ENCODE measurements at places on chromosomes 7 and 10.

GRCh38 chr7:106614751-106615150 is 46.2 kb downstream of the CCDC71L start:
- no peaks in the 10 kb centered on the region for H3K27me3 ChIP-seq
- H3K27ac ChIP-seq: no peak overlapping the region
- H3K4me3 ChIP-seq: no peak overlapping the region
- no peak for DNase-seq
- no peaks in the 10 kb centered on the region for H3K36me3 ChIP-seq

GRCh38 chr7:116692401-116693308 is 20.7 kb downstream of the MET start:
- H3K27me3 ChIP-seq: no peaks in the 10 kb centered on the region
- no peaks in the 10 kb centered on the region for H3K4me1 ChIP-seq
- no peak overlapping the region for H3K4me3 ChIP-seq
- no peaks in the 10 kb centered on the region for H3K36me3 ChIP-seq

DNA sequence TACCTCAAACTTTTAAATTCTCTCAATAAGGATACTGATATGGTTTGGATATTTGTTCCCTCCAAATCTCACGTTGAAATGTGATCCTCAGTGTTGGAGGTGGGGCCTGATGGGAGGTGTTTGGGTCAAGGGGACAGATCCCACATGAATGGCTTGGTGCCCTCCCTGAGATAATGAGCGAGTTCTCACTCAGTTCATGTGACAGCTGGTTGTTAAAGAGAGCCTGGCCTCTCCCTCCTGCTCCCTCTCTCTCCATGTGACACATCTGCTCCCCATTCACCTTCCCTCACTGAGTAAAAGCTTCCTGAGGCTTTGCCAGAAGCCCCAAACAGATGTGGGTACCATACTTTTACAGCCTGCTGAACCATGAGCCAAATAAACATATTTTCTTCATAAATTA is 19.2 kb downstream of the ABCB4 start:
- no peaks in the 10 kb centered on the region for H3K36me3 ChIP-seq
- H3K4me1 ChIP-seq: no peaks in the 10 kb centered on the region
- H3K27ac ChIP-seq: no peak overlapping the region
- no peak for DNase-seq
- H3K27me3 ChIP-seq: peaks cover 8% of the 10 kb centered on the region

- H3K4me3 ChIP-seq: no peak overlapping the region
- no peaks in the 10 kb centered on the region for H3K27me3 ChIP-seq
- H3K4me1 ChIP-seq: no peaks in the 10 kb centered on the region
- no peaks in the 10 kb centered on the region for H3K36me3 ChIP-seq
Observed at GRCh38 chr7:95317546-95317945, 6.8 kb downstream of the PON1 start.

GRCh38 chr7:128304212-128304611 is 39.5 kb downstream of the RBM28 start:
- DNase-seq: no peak
- peaks cover 28% of the 10 kb centered on the region for H3K36me3 ChIP-seq
- no peaks in the 10 kb centered on the region for H3K27me3 ChIP-seq
- no peaks in the 10 kb centered on the region for H3K4me1 ChIP-seq
- H3K4me3 ChIP-seq: no peak overlapping the region
- no peak overlapping the region for H3K27ac ChIP-seq

DNA sequence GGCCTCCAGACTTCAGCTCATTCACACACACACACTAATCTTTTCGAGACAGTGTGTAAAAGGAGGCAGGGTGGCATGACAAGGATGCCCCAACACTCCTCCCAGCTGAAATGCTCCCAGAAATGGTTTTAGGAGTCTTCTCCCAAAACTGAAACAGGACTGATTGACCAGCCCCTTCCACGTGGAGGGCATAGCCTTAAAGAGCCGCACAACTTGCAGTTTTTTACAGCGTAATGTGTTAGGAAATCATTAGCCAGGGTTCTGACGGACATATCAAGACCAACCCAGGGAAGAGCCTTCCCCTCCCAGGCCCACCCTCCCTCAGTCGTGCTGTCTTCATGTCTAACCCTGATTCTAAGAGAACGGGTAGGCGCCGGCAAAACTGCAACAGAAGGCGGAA is 224.6 kb downstream of the TNS3 start:
- DNase-seq: no peak
- H3K27ac ChIP-seq: no peak overlapping the region
- no peak overlapping the region for H3K4me3 ChIP-seq
- H3K36me3 ChIP-seq: no peaks in the 10 kb centered on the region

- DNase-seq: no peak
- no peak overlapping the region for H3K27ac ChIP-seq
- no peak overlapping the region for H3K4me3 ChIP-seq
- no peaks in the 10 kb centered on the region for H3K36me3 ChIP-seq
- H3K4me1 ChIP-seq: no peaks in the 10 kb centered on the region
Observed at GRCh38 chr10:122227754-122228153, 43.3 kb upstream of the BTBD16 start.

GRCh38 chr10:98308669-98309365 is 40.8 kb upstream of the LOXL4 start:
- no peaks in the 10 kb centered on the region for H3K4me1 ChIP-seq
- no peak for DNase-seq
- H3K27me3 ChIP-seq: peaks cover 16% of the 10 kb centered on the region
- H3K36me3 ChIP-seq: no peaks in the 10 kb centered on the region
- no peak overlapping the region for H3K4me3 ChIP-seq

- H3K4me1 ChIP-seq: peaks cover 5% of the 10 kb centered on the region
- no peak overlapping the region for H3K4me3 ChIP-seq
- no peak for DNase-seq
- peaks cover 12% of the 10 kb centered on the region for H3K27me3 ChIP-seq
Observed at GRCh38 chr7:29326864-29327263, 132.3 kb downstream of the CHN2 start.

GRCh38 chr10:125911990-125912389 is 15.6 kb downstream of the FANK1 start:
- no peak for DNase-seq
- no peak overlapping the region for H3K27ac ChIP-seq
- no peak overlapping the region for H3K4me3 ChIP-seq

DNA sequence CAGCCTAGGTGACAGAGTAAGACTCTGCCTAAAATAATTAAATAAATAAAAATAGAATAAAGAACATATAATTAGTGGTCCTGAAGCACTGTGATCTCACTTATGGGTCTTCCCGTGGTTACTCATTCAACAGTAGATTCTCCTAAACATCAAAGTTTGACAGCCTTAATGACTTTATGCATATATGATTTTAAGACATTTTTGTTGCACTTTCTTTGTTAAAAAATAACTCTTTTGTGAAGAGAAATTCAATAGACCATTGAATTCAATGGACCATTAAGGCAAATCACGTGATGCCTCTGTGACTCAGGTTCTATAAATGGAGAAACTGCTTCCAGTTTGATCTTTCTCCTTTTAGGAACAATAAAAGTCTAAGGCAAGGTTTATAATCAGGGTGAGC is 59.6 kb downstream of the ATOH7 start:
- H3K36me3 ChIP-seq: no peaks in the 10 kb centered on the region
- no peak overlapping the region for H3K4me3 ChIP-seq
- H3K4me1 ChIP-seq: no peaks in the 10 kb centered on the region
- H3K27me3 ChIP-seq: peaks cover 2% of the 10 kb centered on the region

Data from T-helper 2 cell treated with Interferon-gamma antibody and Interleukin-4, amounts not matched to agents 5 μg/mL and 100 μg/mL, for 36 hours (primary cell).